Activated T-cell treated with anti-CD3 and anti-CD28 coated beads for 48 hours (primary cell): ENCODE measurements at places on chromosomes 6 and 20.

GRCh38 chr6:122033564-122034181, 365.8 kb upstream of the HSF2 start:
- no peak for DNase-seq

- DNase-seq, result no peak
Observed at GRCh38 chr20:40813029-40813431, 124.0 kb upstream of the MAFB start.

DNA sequence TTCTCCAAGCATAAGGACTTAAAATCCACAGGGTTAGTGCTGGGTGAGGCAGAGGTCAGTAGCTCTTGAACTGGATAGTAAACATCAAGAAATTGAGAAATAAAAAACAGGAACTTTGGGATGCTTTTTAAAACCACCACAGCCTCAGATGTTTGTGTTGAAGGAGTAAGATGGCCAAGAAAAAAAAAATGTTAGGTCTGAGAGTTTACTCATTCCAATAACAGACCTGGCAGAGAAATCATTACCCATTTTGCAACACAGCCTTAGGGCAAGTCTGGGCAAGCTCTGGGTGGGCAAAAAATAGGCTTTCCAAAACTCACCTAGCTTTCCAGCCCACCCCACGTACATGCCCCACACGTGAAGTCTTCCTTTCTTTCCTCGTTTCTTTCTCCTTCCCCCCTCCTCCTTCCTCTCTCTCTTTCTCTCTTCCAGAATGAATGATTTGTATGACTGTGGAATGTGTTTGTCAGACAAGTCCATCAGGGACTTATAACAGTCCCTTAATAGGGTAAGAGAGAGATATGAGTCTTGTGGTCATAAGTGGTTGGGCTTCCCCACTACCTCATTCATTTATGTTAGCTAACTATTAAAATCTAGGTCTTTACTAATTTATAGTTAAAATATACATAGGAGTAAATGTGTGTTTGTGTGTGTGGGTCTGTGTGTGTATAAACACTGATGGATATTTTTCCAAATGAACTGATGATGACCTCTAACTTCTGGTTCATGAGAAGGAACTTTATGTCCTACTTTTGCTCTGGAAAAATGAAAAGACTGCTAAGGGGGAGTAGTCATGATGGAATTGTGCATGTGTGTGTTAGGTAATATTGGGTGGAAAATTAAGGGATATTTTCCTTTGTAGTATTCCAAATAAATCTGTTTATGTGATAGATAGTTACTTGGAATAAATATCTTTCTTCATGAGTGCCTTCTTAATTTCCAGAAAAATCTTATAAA, 18.0 kb upstream of the DSE start:
- no peak for DNase-seq

- no peak for DNase-seq
Observed at GRCh38 chr6:134172706-134173365, 120.4 kb upstream of the SLC2A12 start.

GRCh38 chr6:7052443-7053011, 55.2 kb upstream of the RREB1 start:
- no peak for DNase-seq

GRCh38 chr6:170295510-170296422, 4.9 kb upstream of the DLL1 start:
- DNase-seq, result peak; percentile 50

GRCh38 chr6:37432590-37432915, 468 bp upstream of the CMTR1 start:
- no peak for DNase-seq

DNA sequence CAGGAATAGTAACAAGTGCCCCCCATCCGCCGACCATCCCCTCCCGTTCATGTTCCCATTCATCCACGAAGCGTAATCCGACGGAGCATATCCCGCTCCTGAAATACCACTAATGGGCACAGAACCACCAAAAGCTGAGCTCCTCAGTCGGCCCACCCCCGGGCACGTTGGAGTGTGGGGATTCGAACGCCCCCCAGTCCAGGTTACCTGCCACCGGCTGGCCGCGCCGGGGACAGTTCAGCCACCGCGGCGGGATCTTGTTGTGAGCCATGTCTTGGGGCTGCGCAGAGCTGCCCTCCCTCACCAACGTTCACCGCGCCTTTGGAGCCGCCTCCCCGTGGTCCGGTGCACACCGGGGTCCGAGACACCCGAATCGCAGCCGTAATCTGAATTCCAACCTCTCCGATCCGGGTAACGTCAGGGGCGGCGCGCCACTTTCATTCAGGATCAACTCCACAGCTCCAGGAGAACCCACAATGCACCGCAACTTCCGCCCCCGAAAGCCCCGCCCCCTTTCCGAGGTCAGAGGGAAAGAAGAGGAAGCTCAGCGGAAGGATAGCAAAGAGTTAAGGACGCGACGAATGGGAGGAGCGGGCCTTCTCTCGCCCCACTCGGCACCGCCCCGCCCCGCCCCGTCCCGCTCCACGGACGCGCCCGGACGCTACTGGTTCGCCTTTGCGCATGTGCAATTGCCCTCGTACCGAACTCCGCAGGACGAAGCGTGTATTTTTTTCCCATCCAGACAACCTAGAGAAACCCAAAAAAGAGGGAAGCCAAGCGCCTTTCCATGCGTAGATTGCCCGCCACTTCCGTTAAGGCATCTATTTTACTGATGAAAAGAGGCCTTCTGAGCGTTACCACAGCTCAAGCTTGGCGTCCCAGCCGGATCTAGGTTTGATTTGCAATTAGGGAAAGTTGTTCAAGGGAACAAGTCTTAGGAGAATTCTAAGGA, at the start of gene RNGTT:
RNGTT (minus strand) TSS at position 480 of the 952 bp plus-strand sequence; CDS start at position 271, 209 bp downstream.
- peak; percentile 98 for DNase-seq

- DNase-seq, result no peak
Observed at GRCh38 chr6:139514819-139515218, 140.4 kb upstream of the CITED2 start.

GRCh38 chr6:98572579-98572978, 261.8 kb upstream of the POU3F2 start:
- DNase-seq, result no peak

- peak; percentile 3 for DNase-seq
Observed at GRCh38 chr20:10502098-10502526, 67.0 kb downstream of the SLX4IP start.

GRCh38 chr6:11009353-11009752, 34.8 kb downstream of the ELOVL2 start:
- no peak for DNase-seq

- DNase-seq, result no peak
Observed at GRCh38 chr6:20633566-20634340, 99.5 kb downstream of the CDKAL1 start.

GRCh38 chr6:156378853-156379252, 398.3 kb upstream of the ARID1B start:
- DNase-seq, result no peak

DNA sequence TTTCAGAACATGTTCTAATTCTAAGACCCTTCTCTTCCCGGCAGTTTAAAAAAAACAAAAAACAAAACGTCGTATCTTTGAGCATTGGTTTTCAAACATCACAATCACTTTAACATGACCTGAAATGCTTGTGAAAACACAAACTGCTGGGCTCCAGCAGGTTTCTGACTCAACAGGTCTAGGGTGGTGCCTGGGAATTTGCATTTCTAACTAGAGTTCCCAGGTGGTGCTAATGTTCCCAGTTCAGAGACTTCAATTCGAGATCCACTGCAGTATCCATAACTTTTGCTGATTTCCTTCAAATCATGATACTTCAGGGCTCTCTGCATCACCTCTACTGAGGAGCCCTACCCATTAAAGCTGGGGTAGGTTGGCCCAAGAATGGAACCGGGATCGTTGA, 850 bp upstream of the SMPDL3A start:
- DNase-seq, result no peak

DNA sequence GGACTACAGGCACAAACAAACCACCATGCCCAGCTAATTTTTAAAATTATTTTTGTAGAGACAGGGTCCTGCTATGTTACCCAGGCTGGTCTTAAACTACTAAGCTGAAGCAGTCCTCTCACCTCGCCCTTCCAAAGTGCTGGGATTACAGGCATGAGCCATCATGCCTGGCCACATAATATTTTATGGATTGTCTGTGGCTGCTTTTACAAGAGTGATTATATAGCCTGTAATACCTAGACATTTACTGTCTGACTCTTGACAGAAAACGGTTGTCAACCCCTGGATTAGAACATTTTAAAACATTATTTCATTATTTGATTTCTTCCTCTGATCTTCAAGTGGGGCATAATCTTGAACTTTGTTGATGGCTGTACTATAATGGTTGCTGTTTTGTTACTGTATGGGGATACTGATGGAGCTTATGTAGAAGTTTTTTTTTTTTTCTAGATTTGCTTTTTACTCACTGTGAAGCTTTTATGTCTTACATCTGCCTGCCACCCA, 14.3 kb downstream of the PARD6B start:
- no peak for DNase-seq

DNA sequence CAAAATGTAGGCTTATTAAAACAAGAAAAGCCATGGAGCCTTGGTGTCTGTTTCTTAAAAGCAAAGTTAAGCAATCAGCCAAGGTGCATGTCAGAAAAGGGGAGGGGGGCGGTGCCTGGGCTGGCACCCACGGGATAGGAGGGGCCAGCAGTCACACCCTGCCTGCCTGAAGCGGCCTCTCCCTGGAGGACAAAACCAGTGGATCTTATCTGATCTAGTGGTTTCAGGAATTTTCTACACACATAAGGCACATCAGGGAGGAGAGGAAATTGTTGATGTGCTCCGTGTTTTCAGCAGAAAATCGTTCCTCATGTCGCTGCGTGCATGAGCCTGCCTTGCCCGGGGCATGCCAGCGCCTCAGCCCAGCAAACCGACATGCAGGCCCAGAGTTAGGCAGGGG, 276.4 kb downstream of the TAF4 start:
- DNase-seq, result no peak

GRCh38 chr20:24960302-24960801, 11.3 kb downstream of the CST7 start:
- no peak for DNase-seq

DNA sequence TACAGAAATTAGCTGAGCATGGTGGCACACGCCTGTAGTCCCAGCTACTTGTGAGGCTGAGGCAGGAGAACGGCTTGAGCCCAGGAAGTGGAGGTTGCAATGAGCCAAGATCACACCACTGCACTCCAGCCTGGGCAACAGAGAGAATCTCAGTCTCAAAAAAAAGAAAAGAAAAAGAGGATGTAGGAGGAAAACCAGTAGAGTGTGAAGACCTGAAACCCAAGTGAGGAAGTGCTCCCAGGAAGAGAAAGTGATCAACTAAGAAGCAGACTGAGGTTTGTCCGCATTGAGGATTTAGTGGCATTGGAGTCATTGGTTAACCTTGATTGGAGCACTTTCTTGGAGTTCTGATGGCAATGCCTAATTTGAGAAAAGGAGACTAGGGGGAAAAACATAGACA, 20.6 kb upstream of the TASP1 start:
- DNase-seq, result no peak

DNA sequence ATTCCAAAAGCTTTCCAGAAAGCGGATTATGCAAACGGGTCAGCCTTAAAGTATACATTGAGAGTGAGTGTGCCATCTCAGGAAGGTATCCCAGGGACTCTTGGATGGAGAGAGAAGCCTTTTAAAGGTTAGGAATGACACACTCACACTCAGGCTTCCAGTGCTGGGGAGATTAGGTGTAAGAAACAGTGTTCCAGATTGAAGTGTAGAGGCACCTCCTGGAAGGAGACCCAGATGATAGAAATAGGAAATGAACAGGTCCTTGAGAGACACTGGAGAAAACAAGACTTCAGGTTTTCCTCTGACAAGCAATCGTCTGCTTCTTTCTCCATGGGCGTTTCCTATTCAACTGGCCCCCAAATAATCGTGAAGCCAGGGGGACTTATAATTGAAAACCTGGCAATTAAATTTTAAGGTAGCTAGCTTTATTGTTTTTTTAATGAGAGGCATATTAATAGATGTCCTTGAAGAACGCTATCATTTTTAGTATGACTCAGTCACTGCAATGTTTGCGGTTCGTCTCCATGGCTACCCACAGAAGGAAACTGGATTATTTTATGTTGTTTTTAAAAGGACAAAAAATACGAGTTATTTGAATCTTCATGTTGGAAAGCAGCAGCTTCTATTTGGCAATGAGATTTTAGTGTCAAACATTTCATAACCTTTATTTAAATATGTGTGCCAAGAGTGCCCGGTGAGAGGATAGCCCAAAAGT, 85.3 kb downstream of the TRMT6 start:
- DNase-seq, result no peak

DNA sequence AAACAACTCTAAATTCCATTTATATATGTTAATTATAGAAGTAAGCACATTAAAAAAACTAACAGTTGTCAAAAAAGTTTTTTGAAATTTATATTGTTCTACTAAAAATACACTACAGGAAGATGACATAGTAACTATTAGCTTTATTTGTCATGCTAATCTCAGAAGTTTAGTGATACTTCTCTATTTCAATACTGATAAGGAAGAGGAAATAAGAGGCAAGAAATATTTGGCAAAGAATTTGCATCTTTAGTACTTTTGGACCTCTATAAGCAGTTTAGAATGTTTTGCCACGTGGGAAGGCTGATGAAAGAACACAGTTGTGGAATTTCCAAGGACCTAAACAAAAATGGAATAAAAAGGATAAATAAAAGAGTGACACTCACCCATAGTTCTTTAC, 12.6 kb downstream of the IFNGR1 start:
- DNase-seq, result no peak

DNA sequence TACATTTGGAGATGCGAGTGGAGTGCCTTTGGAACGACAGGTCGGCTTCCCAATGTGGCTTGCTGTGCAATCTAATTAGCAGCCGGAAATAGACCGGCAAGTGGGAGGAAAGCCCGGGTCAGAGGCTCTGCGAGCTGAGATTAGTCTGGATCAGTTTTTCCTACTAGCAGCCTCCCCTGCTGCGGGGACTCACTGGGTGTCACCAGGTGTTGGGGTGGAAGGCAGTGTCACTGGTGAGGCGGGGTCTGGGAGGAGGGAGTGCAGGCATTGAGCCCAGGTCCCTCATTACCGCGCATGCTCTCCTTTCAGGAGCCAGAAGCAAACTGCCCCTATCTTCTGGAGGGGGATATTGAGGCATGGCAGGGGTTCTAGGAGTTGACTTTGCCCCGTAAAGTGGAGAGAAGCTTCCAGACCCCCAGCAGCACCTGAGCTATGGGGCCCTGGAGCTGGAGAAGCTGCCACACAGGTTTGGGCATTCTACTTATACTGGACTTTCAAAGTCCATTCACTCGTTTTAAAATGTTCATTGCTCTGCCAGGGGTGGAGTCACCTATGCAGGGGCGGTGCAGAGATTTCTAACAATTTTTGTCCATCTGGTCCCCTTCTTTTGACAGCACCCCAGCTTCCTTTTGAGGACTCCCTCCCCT, 11.0 kb downstream of the SULF2 start:
- no peak for DNase-seq

DNA sequence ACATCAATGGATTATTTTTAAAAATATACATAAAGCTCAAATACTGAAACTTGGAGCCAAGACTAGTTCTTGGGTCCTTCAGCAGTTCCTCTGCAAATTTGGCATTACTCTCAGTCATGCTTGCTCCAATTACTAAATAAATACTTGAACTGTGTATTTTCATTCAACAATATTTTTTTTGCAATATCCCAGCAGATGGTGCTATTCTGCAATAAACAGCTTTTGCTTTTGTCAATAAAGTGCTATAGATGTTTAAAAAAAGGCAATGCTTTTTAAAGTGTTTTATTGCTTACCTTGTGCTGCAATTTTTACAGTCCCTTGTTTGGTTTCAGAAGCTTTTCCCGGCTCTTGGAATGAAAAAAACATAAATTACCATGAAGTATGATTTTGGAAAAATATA, 243.4 kb downstream of the TRDN start:
- no peak for DNase-seq

- DNase-seq, result no peak
Observed at GRCh38 chr6:39452306-39453145, 130.0 kb upstream of the KCNK16 start.
